MM.1S (cell line): ENCODE measurements at places on chromosomes 7 and 10.

DNA sequence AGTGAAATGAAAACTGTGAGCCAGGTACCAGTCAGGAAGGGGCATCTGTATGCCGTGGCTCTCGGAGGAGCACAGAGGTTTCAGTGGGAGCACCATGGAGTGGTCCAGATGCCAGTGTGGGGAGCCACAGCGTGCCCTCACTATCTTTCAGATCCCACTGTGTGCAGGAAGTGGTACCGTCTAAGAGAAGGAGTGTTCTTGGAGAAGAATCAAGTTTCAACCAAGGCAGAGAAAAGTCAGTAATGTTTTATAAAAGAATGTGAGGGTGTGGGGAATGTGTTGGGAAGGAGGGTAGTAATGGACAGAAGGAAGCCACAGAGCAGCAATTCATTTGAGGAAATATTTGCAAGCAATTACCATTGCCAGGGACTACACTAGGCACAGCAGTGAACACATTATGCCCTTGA, 35.6 kb downstream of the PRKAR2B start:
- no peak for DNase-seq

DNA sequence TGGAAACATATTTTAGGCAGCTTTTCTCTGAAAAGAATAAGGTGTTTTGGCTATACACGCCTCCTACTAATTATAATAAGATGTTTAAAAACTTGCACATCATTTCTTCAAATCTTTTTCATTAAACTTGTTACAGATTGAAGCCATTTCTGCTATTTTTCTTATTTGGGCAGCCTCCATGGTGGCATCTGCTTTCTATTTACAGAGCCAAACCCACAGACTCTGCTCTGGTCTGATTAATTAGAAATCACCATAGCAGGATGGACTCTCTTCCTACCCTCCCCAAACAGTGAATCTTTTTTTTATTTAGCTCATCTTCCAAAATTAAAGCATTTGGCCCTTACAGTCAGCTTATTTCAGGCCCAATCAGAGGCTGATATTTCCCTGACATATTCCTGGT, 85.7 kb upstream of the AOAH start:
- DNase-seq = no peak

DNA sequence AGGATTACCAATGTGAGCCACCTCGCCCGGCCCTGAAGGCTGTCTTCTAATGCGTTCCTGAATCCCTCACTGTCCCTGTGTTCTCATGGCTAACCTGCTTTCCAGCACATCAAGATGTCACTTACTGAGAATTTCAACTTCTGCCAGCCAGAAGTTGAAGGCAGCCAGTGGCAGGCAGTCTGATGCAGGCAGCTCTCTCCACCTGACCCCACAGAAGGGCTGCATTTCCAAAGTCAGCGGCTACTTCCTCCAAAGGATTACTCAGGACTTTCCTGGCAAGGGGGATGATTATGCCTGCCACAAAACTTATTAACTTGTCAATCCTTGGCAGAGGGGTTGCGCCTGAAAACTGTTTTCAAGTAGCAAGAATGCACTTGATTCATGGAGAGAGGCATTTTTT, 1219.4 kb downstream of the TYW1 start:
- DNase-seq = no peak

GRCh38 chr7:75739796-75740672, 1.3 kb upstream of the HIP1 start:
- peak; percentile 90 for DNase-seq

GRCh38 chr7:46245586-46246111, 324.6 kb upstream of the IGFBP3 start:
- no peak for DNase-seq

DNA sequence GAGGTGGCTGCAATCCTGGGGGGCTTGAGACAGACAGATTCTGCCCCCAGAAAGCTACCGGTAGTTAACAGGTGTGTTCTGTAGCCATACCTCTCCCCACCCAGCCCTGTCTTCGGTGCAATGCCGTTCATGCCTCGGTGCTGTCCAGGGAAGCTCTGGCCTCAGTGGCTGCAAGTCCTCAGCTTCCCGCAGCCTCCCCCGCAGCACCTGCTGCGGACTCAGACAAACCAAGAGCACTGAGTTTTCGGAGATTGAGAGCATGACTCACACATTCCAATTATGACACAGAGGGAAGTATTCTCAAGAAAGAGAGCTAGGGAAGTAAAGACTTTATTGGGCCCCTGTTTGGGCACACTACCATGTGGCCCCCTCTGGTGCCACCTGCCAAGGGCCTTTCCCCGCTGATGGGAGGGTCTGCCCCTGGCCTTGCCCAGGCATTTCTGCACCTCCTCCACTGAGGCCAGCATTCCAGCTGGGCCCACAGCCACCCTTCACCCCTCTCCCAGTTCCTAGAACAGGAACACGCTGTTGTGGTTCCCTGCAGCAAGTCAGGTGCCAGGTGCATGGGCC, 30.2 kb upstream of the EZH2 start:
- no peak for DNase-seq
